ENCODE measurements at places on chromosomes 11 and 22.

DNA sequence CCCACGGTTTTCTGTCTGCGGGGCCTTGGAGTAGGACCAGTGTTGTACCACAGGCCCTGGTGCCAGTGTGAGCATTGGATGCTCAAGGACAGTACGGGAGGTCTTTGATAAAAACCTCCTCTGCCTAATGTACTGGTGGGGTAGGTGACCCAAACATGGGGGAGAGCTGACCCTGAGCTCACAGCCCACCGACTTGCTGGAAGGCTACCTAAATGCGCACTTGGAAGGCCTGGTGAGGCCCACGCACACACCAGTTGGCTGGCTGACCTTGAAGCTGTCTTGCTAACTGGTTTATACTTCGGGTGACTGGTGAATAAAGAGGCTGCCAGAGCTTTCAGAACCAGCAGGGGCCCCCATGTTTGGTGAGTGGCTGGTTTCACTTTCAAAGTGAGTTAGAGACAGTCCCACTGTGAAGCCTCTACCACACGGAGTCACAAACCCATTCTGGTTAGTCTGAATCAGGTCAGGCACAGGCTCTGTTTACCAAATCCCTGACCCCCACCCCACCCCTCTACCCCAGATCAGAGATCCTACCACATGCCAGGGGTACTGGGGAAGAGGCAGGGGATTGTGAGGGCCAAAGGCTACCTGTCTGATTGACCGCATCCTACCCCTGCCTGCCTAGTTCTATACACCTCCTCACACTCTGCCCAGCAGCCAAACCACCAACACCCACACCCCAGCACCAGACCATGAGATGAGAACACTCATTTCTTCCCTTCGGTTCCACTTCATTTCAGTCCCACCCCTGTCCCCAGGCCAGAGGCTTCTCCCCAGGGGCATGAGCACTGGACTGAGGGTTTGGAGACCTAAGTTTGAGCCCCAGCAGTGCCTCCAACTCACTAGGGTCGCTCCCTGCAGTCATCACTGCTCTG, 12.7 kb upstream of the IL2RB start:
- DNase-seq, result no peak

- DNase-seq, result no peak
Measured at GRCh38 chr11:18264035-18264434, 2.0 kb upstream of the SAA1 start.

GRCh38 chr11:36249246-36249645, 40.0 kb downstream of the COMMD9 start:
- DNase-seq, result no peak

- peak; percentile 37 for DNase-seq
Measured at GRCh38 chr22:30605449-30606110, 1.4 kb upstream of the TCN2 start.
